ENCODE measurements at places on chromosomes 11 and 22.

DNA sequence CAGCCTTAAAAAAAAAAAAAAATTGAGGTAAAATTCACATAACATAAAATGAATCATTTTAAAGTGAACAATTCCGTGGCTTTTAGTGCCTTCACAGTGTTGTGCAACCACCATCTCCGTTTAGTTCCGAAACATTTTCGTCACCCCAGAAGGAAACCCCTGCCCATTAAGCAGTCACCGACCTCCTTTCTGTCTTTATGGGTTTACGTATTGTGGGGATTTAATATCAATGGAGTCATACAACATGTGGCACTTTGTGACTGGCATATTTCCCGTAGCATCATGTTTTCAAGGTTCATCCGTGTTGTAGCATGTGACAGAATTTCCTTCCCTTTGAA lies 65.5 kb downstream of the BCR start:
- DNase-seq = no peak

- DNase-seq = no peak
Measured at GRCh38 chr11:118231461-118231860, 6.7 kb upstream of the JAML start.

DNA sequence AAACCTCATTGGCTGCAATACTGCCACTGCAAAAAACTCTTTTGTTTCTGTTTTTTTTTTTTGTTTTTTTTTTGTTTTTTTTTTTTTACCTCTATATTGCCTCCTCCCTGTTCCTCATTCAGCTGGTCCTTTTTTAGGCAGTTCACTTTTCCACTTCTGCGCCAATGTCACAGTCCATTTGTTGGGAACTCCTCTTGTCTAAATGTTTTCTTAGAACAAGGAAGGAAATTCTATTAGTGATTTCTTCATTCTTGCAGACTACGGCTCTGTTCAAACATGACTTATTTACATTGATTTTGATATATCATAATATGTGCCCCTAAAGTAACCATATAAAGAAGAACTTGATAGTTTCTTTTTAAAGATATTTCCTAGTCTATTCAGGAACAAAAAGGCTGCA lies 2.9 kb downstream of the FAM118B start:
- DNase-seq = no peak

- no peak for DNase-seq
Measured at GRCh38 chr11:117560780-117561530, 233.3 kb downstream of the CEP164 start.

DNA sequence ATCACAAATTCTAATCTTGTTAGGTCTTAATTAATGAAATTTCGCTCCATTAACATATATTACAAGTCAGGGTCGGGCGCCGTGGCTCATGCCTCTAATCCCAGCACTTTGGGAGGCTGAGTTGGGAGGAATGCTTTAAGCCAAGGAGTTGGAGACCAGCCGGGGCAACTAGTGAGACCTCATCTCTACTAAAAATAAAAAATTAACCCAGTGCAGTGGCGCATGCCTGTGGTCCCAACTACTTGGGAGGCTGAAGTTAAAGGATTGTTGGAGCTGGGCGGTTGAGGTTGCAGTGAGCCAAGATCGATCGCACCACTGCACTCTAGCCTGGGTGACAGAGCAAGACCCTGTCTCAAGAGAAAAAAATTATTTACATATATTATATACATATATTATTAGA lies 1.9 kb downstream of the TMA7B start:
- DNase-seq = no peak

- DNase-seq = no peak
Measured at GRCh38 chr11:12397931-12398334, 20.6 kb downstream of the PARVA start.

DNA sequence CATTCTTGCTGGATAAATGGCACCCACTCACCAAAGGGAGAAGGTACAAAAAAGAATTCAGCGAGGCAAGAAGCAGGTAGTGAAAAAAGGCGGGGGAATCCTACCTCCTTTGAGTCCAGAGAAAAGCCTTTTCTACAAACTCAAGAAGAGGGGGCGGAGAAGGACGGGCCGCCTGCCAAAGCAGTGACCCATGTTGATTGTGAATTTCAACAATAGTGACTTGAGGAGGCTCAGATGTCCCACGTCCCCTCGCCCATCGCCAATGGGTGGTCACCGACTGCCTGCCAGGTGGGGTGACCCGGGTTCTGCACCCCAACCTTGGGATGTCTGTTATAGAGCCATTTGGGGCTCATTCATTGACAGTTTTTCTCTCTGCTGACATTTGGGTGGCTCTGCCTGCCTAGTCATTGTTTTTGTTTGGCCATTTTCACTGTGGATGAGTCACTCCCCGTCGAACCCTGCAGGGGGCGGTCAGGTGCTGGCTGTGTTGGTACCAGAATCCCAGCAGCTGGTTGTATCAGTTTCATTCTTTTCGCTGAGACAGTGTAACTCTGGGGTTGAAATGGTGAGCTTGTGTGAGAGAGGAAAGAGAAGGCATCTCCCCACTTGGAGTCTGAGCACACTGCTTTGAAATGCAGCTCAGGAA lies 163.4 kb upstream of the NCAM1 start:
- no peak for DNase-seq

DNA sequence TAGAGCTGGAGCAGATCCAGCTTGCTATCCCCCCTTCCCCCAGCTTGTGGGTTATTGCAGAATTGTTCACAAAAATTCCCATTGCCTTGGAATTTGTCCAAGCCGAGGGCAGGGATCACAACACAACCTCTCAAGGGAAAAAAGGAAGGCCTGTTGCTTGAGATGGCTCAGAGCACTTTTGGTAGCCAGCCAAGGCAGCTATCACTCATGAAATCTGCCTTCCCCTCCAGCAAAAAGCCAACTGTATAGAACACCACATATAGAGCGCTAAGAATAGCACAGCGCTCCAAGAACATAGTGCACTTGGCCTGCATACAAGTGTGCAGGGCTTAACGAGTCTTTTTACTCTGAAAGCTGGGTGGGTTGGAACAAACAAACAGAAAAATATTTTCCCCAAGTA lies 46.2 kb downstream of the FAM83F start:
- DNase-seq = no peak

DNA sequence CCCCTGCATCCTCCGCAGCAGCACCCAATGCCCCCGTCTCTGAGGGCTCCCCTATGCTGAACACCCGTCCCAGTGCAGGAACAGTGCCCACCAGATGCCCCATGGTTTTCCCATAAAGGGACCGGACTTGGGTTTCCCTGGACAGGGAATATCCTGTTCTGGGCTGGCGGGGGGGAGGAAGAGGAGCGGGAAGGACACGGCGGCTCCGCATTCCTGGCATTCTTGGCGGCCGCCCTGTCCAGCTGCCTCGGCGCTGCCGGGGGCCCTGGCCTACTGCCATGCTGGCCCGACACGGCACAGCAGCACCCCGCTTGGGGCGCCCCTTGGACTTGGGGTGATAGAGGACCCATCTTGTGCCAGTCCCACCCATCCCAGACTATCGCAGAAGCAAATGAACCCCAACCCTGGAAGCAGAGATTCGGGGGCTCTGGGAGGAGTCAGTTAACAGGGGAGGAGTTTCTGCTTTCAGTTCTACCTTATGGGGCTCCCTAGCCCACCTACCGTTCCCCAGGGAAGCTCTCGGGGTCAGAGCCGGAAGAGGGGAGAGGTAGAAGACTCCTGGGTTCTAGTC lies 23.7 kb upstream of the CBX7 start:
- DNase-seq = no peak

DNA sequence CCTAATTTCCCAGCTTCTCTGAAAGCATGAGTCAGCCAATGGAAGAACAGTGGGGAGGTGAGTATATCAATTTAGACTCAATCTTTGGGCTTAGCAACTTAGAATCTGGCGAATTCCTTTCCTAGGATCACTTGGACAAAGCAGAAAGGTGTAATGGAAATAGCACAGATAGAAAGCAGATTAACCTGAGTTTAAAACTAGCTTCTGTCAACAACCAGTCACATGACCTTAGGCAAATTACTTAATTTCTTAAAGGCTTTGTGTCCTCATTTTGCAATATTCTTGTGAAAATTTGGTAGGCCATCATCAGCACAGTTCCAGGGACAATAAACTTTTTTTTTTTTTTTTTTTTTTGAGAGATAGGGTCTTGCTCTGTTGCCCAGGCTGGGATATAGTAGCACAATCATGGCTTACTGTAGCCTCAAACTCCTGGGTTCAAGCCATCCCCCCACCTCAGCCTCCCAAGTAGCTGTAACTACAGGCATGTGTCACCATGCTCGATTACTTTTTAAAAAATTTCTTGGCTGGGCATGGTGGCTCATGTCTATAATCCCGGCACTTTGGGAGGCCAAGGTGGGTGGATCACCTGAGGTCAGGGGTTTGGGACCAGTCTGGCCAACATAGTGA lies 40.8 kb upstream of the PCF11 start:
- DNase-seq = no peak

DNA sequence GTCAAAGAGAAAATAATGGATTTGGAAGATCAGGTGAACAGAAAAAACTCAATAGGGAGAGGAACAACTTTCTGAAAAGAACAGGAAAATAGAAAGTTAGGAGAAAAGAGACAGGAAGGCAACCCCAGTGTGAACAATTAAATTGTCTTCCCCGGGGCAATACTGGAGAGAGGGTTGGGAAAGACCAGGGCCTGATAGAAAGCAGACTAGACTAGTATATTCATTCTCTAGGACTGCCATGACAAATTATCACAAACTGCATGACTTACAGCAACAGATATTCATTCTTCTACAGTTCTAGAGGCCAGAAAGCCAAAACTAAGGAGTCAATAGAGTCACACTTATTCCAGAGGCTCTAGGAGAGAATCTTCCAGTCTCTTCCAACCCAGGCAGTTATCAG lies 482.8 kb downstream of the SOX6 start:
- DNase-seq = no peak

- no peak for DNase-seq
Measured at GRCh38 chr11:118010738-118011461, 24.7 kb downstream of the IL10RA start.

DNA sequence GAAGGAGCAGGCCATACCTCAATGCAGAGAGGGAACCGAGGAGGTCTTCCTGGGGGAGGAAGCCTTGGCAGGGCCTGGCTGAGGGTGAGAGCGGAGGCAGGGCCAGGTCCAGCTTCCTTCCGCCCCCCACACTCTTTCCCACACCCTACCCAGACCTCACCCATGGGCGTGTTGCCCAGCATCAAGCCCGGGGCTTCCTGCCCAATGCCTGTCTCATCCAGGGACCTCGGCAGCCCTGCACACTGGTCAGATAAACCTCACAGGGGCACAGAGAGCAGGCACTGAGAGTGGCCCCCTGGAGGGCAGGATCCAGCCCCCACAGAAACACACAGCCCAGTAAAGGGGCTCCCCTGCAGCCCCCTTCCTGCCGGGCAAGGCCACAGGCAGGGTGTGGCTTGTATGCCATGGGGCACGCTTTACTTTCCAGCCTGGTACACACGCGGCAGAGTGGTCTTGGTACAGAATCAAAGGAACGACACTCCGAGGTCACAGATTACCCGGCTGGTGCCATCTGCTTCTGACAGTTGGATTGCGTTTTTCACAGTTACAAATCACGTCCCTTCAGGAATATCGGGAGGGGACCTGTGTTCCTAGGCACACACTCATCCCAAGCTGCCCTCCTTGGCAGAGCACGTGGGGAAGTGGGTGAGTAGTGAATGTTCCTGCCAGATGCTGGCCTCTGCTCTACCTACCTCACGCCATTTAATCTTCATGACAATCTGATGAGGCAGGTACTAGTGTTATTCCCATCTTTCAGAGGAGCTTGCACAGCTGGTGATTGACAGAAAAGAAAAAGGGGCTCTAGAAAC lies 20.0 kb upstream of the CD5 start:
- DNase-seq = no peak

GRCh38 chr22:35660291-35661127 lies 12.3 kb downstream of the APOL6 start:
- DNase-seq = no peak

- DNase-seq = no peak
Measured at GRCh38 chr11:36657610-36658267, 59.7 kb upstream of the RAG2 start.

DNA sequence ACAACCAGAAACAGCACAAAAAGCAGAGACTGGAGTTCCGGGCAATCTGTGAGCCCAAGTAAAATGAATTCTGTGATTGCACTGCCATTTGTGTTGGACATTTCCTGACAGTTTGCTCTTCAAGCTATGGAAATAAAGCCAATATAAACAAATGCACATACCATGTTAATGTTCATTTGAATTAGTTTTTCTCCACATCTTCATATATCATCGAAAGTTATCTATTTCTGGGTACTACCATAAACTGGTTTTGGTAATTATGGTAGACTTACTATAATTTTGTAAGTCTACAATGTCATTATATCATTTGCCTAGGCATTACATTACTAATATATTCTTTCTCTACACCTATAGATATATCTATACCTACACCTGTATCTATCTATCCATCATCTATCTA lies at the start of gene OR5M11:
Gene OR5M11, minus strand, starts transcription at position 101 of the 400 bp plus-strand sequence. Its CDS starts 0 bp downstream, at position 101.
- DNase-seq = no peak

Measured in stimulated activated CD4-positive, alpha-beta T cell treated with anti-CD3 and anti-CD28 coated beads, Interleukin-1b, Interleukin-23, amount 100 ng/mL, for 1 hour (primary cell).